Stimulated activated CD4-positive, alpha-beta T cell treated with anti-CD3 and anti-CD28 coated beads, Interleukin-1b, Interleukin-23, amount 100 ng/mL, for 24 hours (primary cell): ENCODE measurements at places on chromosomes 7 and 10.

- no peak for DNase-seq
Measured at GRCh38 chr10:95125582-95125981, 56.3 kb upstream of the CYP2C8 start.

- DNase-seq, result no peak
Measured at GRCh38 chr10:30051220-30051619, 8.2 kb downstream of the JCAD start.

GRCh38 chr7:151091431-151091830 lies 5.2 kb downstream of the AGAP3 start:
- DNase-seq, result no peak

GRCh38 chr7:88344271-88344670 lies 37.6 kb upstream of the STEAP4 start:
- no peak for DNase-seq

GRCh38 chr10:91603931-91604331 lies 28.9 kb downstream of the PPP1R3C start:
- DNase-seq, result no peak

DNA sequence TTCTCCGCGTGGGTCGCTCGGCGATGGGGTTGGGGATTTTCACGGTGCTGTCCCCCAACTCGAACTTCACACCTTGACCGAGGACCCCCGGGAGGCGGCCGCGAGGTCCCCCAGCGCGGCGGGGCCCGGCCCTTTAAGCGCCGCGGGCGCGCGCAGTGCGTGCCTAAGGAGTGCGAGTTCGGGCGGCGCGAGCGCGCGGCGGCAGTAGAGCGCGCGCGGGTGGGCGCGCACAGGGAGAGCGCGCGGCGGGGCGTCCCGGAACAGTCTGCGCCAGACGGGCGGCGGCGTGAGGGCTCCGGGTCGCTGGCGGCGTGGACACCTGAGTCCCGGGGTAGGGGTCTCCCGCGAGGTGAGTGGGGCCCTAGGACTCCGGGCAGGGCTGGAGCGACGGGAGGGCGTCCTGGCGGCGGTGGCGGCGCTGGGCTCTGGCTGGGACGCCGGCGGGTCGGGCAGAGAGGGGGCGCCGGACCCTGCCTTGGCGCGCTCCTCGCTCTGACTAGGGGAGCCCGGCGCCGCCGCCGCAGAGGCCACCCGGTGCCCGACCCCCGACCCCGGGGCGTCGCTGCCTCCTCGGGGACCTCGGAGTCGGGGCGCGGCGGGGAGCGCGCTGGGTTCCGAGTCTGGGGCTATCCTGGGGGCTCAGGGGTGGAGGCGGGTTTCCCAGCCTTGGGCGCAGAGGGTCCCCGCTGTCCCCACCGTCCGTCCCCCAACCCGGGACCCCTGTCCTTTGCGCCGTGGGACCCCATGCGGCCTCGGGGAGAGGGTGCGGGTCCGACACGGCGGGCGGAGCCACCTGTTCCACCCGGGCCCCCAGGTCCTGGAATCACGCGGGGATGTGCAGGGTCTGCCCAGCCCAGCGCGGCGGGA lies at the start of gene PROSER2:
Gene PROSER2 (plus strand): TSS at position 235 of the 867 bp plus-strand sequence. CDS start 28,722 bp downstream, outside the sequence.
- no peak for DNase-seq
